BE2C (cell line): ENCODE measurements at places on chromosomes 4 and X.

DNA sequence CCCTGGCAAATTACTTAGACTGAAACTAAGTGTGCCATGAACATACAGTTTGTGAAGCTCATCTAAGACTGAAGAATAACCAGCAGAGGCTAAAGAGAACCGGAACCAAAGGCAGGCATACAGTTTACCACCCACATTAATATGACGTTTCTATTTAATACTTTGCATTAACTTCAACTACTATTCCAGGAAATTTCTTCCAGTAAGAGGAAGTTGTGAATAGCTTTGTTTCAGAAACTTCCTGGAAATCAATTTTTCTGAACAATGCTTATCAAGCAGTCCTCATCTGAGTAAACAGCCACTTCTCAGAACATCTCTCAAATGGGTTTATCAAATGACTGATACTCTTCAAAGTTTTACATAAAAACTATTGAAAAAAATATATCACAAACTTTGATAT lies 252.7 kb downstream of the OPHN1 start:
- DNase-seq = no peak

DNA sequence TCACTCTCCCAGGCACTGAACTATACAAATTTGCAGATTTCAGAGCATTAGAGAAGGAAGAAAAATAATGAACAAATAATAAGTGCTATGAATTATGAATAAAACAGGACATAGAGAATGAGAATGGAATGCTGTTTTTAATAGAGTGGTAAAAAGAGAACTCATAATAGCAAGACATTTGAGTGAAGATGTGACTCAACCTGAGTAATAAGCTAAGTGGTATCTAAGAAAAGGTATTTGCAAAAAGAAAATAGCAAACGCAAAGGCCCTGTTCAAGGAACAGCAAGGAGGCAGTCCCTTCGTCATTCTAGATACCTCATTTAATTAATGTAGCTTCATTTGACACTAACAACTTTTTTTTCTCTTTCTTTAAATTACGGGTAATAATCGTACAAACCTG lies 1910.0 kb upstream of the TENM3 start:
- no peak for DNase-seq

- no peak for DNase-seq
Observed at GRCh38 chr4:3365326-3365725, 72.5 kb downstream of the RGS12 start.

DNA sequence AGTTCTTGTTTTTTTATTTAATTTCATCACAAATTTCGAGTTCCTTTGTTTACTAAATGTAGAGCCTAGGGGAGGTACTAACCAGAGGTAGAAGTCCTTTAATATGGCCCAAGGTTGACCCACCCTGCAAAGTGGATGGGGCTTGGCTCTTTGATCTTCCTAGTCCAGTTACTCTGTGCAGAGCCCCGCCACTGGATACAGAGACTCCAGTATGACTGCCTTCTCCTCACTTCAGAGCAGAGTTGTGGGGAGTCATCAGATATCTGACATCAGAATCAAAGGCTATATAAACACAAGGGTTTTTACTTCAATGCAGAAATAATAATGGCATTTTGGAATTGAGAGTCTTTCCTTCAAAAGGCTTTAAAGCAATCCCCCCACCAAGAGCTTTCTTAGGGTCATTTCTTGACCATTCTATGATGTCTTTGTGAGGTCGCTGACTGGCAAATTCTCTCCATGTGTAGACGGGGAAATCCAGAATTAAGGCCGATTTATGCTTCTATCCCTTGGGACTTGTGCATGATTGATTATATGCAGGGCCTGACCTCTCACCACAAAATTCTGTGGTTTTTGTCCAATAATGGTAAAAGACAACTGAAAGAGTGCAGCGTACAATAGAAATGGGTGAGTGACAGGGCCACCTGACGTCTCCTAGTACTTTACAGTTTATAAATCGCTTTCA lies 88.3 kb upstream of the CITED1 start:
- DNase-seq = no peak

- DNase-seq = no peak
Observed at GRCh38 chr4:67393007-67393406, 152.3 kb downstream of the CENPC start.

- DNase-seq = no peak
Observed at GRCh38 chrX:128458888-128459287, 406.7 kb upstream of the ACTRT1 start.

GRCh38 chr4:26145212-26145611 lies 175.6 kb upstream of the RBPJ start:
- DNase-seq = no peak
